ENCODE measurements at places on chromosomes 7 and 10.

- DNase-seq = no peak
Observed at GRCh38 chr7:130927062-130927461, 193.1 kb upstream of the KLF14 start.

DNA sequence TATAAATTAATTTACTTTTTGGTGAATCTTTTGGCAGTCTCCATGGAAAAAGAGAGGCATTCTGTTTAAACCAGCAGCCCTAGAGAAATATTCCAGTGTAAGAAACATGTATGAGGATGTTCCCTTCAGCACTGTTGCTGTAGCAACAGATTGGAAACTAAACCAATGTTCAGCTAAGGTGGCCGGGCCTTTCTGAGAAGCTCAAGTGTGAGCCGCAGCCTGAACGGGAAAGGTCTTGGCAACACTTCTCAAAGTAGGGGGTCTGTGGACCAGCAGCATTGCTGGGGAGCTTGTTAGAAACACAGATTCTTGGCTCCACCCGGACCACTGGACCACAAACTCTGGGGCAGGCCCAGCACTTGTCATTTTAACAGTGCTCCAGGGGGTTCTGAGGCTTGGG, 36.2 kb downstream of the RAMP3 start:
- no peak for DNase-seq

DNA sequence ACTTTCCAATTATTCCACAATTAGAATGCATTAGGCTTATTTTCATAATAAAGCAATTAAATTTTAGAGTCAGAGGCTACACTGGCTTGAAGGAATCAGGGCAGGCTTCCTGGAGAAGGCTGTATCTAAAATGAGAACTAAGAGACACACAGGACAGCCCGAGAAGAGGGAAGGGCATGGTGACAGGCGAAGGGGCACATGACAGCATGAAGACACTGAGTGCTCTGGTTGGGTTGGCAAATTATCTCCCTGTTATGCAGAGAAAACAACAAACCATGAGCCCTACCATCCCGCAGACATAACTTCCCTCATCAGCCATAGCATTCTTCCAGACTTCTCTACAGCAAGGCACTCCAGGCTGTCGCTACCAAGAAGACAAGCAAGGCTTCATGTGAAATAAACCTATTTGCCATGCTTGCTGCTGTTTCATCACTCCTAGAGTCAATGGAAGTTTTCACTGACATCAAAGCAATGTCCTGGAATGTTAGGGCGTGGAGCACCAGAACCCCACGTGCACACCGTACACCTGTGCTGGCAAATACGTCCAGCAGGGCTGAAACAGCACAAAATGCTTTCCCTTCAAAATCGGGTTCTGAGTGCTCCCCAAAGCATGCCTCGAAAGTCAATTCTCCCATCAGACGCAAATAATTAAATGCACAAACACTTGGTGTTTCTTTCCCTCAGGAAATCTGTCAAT, 21.3 kb downstream of the VOPP1 start:
- DNase-seq = no peak

GRCh38 chr10:78451592-78451991, 417.9 kb downstream of the RPS24 start:
- DNase-seq = no peak

GRCh38 chr7:35878351-35878750, 77.5 kb downstream of the SEPTIN7 start:
- no peak for DNase-seq

DNA sequence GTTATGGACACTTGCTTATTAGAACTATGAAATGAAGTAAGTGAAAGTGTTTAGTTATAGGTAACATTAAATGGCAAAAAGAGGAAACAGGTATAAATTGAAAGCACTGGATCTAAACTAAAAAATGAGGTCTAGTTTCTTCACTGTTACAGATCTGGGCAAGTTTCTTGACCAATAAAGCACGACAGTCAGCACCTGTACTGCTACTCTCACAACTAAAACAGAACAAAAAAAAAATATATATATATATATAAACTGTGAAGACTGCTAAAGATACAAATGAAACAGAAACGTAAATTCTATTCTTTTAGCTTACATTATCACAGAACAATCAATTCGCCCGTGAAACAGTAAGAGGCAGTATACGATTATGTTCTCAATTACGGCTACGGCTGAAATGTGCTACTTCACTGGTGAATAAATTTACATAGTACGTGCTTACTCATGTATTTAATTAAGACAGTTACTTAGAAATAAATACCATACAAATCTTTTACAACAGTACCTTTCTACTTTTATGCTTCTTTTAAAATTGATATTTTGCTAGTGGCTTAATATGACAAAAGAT, 4.2 kb downstream of the AHR start:
- DNase-seq = no peak

DNA sequence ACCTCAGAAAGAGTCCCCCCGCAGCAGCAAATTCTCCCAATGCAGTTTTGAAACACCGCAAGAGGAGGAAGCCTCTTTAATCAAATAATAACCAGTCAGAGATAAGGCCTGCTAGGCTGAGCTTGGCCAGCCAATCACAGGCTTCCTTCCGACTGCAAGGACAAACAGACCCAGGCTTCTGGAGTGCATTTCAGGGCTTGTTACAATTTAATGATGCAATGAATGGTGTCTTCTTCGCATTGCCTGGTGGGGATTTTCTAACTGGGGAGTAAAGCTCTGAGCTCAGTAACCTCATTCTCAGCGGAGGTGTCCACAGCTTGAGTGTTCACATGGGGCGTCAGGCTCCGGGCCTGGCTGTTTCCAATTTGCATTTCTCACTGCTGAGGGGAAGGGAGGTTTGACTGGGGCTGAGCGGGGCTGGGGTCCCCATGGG, 31.8 kb upstream of the GPAM start:
- no peak for DNase-seq

DNA sequence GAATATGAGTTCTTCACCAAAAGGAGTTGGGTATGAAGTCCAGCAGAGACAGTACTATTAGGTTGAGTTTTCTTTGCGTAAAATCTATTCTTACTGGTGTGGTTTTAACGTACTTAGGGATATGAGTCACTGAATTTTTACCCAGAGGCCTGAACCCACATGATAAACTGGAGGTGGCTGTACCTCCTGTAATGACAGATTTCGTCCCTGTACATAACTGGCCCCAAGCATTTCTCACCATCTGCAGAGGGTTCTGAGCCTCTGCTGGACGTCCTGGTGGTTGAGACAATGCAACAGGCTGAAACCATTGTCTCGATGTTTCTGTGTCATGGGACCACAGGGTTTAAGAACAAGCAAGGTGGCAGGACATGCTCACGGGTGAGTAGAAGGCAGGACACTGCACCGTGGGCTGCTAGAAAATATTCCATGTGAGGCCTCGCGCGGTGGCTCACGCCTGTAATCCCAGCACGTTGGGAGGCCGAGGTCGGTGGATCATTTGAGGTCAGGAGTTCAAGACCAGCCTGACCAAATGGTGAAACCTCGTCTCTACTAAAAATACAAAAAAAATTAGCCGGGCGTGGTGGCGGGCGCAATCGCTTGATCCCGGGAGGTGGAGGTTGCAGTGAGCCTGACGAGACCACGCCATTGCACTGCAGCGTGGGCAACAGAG, 233.9 kb downstream of the DNAJB6 start:
- no peak for DNase-seq

- no peak for DNase-seq
Observed at GRCh38 chr7:12152196-12152918, 58.7 kb upstream of the TMEM106B start.

DNA sequence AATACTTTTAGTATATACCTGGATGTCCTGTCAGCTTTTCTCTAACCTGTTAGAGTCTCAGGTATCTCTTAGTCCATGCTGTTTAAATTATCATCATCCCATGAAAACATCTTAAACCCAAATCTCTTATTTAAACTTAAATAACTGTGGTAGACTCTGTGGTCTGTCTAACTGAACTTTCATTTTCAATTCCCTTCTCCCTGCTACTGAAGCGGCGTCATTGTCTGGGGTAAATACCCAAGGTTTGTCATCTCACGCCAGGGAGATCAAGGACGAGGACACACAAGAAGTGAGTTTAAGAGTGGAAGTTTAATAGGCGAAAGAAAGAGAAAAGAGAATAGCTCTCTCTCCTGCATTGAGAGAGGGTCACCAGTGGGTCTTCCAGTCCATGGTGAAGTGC, 804.4 kb upstream of the CELF2 start:
- DNase-seq = no peak

DNA sequence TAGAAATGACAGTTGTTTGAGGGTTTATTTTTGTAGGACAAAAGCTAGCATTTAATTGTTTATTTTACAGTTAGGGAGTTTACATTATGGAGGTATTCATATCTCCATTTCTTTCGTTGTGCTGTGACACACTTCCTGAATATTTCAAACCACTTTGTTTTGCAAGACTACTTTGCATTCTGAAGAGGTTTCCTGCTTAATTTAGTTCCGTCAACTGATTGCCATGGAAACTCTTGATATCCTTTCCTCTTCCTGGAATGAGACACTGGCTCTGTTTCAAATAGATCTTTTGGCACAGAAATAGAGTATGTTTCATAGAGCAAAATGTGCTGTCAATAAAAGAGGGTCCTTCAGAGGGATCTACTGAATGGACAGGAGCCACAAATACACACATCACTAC, 159.5 kb upstream of the AGR3 start:
- DNase-seq = no peak

DNA sequence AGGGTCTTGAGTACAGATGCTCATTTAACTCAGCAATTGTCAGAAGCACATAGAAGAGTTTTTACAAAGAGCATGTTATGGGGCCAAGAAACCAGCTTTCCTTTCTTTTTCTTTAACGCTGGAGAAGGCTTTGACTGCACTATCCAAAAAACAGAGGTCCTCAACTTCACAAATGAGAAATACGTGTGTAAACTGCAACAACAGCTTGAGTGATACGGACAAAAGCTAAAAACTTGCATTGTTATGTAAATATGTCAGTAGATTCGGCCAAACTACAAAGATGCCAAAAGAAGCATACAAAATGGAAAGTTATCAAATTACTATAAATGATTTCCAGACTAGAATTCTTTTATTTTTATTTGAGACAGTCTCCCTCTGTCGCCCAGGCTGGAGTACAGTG, 62.4 kb upstream of the C10orf90 start:
- DNase-seq = no peak

GRCh38 chr7:15593382-15593781, 31.6 kb upstream of the AGMO start:
- DNase-seq = no peak

DNA sequence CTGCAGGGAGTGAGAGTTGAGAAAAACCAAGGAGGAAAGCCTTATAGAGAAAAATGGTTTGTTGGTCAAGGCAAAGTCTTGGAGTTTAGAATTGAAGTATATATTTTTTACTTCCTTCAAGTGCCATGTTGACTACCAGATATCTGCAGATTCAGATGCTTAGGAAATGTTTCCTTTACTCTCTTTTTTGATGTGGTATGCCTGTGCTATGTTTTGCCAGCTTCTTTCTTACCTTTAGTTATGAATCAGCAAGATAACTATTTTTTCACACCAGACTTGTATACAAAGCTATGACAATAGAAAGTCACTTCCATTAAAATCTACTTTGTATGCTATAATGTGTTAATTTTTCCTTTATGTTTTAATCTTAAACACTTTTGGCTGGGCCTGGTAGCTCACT, 3.6 kb downstream of the R3HCC1L start:
- no peak for DNase-seq

DNA sequence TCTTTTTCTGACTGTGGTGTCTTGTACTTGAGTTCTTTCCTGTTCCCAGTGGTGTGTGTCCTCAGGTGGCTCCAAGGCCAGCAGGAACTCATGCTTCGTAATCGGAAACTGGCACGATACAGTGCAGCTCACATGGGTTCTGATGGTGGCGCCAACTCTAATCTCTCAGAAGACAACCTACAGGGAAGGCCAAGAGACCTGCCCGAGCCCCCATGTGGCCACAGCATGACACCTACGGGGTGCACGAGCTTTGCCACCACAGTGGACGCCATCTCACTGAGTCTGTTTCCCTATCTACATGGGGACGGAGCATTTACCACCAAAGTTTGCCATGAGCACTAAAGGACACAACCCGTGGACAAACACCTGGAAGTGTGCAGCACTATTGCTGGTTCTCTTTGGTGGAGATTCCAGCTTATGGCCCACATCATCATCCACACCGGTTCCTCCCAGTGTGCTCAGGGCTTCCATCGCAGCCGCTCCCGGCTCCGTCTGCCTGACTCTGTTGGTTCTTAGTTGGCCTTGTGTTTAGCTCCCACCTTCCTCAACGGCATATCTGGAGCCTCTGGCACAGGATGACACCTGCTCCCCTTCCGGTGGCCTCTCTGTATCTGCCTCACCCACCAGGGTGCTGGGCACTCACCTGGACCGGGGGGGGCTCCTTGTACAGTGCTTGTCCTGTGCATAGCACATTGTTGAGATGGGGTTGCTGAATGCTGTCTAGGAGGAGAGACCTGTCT, 586.6 kb upstream of the MKI67 start:
- DNase-seq = no peak

- no peak for DNase-seq
Observed at GRCh38 chr7:2015251-2015871, 217.4 kb downstream of the MAD1L1 start.

DNA sequence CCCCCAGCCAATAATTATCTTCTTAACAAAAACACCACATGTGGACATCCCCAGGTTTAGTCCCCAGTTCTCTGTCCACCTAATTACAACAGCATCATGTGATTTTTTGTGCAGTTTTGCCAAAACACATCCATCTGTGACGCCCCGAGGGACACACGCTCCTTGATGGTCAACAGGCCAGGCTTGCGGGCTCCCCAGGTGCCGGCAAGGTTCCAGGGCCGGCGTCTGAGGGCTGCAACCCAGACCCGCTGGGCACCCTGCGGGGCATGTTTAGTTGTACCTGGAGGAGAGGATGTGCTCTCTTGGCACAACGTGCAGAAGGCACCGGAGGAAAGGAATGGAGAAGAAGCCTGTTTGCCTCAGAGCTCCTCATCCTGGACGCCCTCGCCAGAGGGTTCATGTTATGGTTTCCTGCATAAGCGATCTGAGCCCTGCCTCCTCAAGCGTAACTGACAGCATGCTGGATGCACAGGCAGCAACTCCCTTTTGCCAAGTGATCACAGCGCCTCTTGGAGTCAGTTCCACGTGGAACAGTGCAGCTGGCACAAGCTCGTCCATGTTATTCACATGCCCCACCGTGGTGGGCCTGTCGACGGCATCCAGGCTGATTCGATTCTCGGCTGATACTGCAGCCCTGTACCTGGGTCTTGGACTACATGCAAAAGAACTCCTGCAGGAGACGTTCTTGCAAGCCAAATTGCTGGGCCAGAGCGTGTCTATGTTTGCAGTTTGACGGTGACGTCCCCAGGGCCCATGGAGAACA, 41.6 kb downstream of the JAKMIP3 start:
- DNase-seq = no peak

GRCh38 chr10:104253606-104254410, 884 bp upstream of the GSTO1 start:
- no peak for DNase-seq

GRCh38 chr10:69124563-69125268, 738 bp downstream of the VPS26A start:
- DNase-seq = peak; percentile 48

DNA sequence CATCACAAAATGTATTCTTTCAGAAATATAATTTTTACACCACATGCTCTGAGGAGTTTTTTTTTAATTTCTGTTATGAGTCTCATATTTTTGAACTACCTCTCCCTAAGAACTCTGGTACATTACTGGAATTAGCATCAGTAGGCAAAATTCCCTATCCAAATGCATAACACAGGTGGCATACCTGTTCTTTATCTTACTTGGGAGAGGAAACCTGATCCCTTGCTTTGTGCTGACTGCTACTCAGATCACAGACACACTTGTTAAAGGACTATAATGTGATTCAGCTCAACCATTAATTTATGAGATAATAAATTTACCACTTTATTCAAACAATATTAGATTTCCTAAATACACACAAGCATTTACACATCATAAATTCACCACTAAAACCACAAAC, 617.2 kb downstream of the GRM8 start:
- DNase-seq = no peak
